ENCODE measurements at places on chromosomes 4 and X.

DNA sequence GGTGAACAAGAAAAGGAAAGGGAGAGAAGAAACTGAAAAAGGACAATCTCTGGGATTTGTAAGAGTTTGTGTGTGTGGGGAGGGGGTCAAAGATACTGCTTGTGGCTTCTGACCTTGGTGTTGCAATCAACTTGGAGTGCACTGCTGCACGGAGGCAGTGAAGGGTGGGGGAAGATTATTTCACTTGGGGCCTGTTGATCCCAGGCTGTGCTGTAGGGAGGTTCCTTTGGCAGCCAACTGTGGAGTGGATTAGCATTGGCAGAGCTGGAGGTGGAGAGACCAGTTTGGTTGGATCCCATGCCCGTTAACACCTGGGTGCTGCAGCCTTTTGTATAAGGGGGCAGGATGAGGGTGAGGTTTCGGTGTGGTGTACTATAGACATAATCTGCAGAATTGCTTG lies 38.2 kb downstream of the AFF1 start:
- peak; percentile 47 for DNase-seq

DNA sequence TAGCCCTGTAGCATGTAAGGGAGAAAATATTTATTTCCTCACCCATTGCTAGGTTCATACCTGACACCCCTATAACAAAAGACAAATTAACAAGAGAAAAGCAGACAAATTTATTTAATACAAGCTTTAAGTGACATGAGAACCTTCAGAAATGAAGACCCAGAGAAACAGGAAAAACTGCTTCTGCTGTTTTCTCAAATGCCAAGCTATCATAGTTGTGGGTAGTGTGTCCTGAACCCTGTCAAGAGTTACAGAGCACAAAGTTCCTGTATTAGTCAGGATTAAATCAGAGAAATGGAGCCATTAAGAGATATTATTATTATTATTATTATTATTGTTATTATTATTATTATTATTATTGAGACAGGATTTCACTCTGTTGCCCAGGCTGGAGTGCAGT lies 17.5 kb downstream of the CCDC160 start:
- DNase-seq: peak; percentile 57

- DNase-seq: no peak
These were observed 6.9 kb upstream of the NSD2 start for GRCh38 chr4:1864076-1865008.

DNA sequence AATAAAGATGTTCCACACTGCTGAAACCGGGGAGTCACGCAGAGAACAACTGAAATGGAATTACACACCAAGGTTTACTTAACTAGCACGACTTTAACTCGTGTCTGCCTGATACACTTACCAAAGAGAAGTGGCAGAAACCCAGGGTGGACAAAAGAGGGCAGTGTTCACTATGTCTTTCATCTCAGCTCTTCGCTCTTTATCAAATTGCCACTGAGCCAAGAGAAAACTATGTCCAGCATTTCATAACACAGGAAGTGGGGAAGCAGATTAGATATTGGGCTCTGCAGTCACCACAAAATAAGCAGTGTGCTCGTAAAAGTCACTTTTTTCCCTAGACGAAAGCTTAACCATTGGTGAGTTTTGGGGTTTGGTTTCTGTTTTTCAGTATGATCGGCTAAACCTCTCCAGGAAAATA lies 155.7 kb downstream of the CHIC2 start:
- DNase-seq: no peak

DNA sequence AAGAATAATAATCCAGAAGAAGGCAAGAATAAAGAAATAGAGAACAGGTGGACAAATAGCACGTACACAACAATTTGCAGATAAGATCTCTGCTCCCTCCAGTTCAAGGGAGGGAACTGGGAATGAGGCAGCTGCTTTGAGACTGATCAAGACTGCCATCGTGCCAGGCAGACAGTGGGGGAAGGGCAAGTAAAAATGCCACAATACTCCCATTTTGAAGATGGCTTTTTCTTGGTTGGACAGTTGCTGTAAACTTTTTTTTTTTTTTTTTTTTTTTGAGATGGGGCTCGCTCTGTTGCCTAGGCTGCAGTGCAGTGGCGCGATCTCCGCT lies 17.2 kb downstream of the USP11 start:
- no peak for DNase-seq

DNA sequence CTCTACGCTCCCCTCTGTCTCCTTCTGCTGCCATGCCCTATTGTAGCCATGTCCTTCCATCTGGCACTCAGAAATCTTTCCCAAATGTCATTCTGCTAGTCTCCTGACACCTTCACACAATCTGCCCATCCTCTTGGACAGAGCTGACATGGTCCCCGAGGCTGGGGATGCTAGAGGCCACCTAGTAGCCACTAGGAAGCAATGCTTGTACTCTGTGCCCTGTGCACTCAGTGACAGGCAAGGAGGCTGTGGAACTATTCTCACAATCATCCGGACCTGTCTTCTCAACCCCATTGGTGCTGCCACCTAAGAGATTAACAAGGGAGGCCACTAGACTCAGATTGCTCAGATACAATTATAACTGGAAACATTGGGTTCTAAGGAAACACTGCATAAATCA lies 112.6 kb upstream of the TMEM164 start:
- DNase-seq: no peak

DNA sequence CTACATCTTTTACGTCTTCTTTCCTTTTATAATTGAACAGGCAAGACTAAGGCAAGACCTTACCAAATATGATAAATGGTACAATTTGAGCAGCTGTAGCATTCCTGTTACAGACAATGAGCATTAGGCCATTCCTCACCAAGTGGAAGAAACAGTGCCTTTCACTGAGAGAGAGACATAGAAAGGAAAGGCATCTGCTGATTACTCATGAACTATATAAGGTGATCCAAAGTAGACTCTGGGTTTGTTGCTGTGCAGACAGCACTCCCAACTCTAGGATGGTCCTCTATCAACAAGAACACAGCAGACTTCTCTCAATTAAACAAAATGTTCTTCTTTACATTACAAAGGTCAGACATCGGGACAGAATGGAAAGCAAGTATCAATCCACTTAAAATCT lies 91.9 kb downstream of the FAM13A start:
- no peak for DNase-seq

DNA sequence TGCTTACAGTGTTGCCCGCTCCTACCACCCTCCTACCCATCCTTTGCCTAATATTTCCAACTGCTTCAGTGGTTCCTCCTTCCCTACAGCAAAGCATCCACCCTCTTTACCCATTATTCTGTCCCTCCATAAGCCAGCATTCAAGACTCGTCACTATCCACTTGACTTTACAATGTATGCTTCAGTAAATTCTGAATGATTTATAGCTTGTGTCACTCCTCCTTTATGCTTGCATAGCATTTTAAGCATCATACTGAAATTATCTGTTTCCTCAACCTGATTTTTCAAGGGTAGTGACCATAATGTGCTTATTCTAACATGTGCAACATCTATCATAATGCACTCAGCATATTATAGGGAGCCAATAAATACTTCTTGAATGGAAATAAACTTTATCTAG lies 365.5 kb downstream of the RAB28 start:
- no peak for DNase-seq

GRCh38 chr4:184755278-184755677 lies 21.4 kb upstream of the CENPU start:
- DNase-seq: no peak

- DNase-seq: no peak
These were observed 56.4 kb upstream of the XIAP start for GRCh38 chrX:123803331-123803983.

DNA sequence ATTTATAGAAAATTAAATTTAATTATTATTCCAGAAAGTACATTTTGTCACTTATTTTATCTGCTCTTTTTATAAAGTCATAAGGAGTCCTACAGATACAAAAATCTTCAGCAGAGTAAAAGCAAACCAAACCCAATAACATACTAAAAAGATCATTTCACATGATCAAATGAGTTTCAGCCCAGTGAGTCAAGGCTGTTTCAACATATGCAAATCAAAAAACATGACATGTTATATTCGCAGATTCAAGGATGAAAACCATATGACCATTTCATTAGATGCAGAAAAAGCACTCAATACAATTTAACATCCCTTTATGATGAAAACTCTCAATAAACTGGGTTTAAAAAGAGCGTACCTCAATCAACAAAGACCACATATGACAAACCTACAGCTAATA lies 214.3 kb downstream of the FAT4 start:
- DNase-seq: no peak

DNA sequence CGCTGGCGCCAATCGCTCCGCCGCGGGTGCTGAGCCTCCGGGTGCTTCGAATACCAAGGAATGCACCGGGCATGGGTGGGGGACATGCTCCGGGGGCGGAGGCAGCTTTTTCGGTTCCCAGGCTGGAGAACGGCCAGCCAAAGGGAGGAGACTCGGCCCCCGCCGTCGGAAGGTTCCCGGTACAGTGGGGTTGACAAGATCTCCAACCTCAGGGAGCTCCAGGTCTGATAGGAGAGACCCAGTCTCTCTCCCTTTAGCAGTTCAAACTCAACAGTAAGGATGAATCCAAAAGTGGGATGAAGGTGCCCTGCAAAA lies 29.1 kb upstream of the BCORL1 start:
- no peak for DNase-seq

- DNase-seq: no peak
These were observed 173.8 kb upstream of the RAI2 start for GRCh38 chrX:18034945-18035344.

DNA sequence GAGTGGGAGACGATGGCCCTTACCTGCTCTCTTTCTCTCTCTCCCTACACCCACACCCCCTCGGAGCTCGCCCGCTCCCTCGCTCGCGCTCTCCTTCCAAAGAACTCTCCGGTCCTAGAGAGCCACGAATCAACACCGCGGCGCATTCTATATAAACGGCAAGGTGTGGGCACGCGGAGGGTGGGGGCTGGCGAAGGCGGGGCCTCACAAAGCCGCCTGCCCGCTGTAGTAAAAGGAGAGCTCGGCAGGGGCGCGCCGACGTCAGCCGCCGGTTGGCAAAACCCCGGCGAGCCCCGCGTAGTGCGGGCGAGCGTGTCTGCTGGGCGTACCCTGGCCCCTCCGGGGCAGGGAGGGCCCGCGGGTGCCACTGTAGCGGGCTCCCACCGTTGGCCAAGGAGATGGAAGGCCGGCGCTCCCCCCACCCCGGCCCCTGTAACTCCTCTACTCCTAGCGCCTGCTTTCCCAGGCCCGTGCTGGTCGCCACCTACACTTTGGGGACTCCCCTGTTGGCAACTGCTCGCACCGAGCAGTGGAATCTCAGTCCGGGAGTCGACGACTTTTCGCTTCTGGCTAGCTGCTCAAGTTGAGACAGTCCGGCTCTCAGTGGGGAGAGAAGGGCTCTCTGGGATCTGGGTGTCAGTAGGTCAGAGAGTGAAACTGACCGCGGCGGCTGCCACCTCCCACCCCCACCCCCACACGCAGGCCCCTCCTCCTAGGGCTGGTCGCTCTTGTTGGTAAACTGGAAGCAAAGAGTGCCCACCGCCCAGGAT lies 325.5 kb upstream of the F9 start:
- DNase-seq: peak; percentile 35

GRCh38 chr4:165398570-165398969 lies 19.8 kb downstream of the CPE start:
- no peak for DNase-seq

- no peak for DNase-seq
These were observed 22.4 kb downstream of the GRXCR1 start for GRCh38 chr4:42914937-42915336.

DNA sequence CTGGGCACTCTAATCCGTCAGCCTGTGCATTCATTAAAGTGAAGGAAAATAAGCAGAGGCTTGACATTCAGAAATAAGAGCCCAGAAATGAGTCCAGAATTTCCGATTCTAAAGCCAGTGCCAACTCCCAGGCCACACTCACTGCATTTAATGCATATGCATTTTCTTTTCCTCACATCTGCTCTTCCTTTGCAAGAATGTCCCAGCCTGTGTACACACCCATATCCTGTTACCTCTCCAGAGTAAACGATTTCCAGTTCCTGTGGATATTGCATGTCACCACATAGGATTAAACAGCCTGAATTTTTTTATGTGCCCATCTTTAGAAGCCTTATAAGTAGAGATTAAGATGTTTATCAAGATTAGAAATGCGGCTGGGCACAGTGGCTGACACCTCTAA lies 27.5 kb downstream of the ARX start:
- no peak for DNase-seq

DNA sequence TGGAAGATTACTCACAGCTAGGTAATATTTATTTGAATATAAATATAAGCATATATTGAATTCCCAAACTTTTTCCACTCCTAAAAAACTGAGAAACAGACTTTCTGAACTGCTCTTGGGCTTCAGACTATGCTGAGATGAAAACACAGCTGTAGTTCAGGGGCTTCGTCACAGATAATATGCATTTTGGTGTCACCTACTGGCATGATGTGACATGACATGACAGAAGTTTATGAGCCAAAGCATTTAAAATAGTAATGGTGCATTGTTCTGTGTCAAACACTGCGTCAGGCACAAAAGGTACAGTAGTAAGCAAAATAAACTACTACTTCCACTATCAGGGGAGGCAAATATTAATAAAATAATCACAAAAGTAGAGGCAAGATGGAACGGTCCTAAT lies 171.3 kb downstream of the BTC start:
- peak; percentile 2 for DNase-seq

- DNase-seq: no peak
These were observed 169.7 kb downstream of the PDHA2 start for GRCh38 chr4:96009427-96010119.

- no peak for DNase-seq
These were observed 570.7 kb downstream of the BCOR start for GRCh38 chrX:39527025-39527424.

DNA sequence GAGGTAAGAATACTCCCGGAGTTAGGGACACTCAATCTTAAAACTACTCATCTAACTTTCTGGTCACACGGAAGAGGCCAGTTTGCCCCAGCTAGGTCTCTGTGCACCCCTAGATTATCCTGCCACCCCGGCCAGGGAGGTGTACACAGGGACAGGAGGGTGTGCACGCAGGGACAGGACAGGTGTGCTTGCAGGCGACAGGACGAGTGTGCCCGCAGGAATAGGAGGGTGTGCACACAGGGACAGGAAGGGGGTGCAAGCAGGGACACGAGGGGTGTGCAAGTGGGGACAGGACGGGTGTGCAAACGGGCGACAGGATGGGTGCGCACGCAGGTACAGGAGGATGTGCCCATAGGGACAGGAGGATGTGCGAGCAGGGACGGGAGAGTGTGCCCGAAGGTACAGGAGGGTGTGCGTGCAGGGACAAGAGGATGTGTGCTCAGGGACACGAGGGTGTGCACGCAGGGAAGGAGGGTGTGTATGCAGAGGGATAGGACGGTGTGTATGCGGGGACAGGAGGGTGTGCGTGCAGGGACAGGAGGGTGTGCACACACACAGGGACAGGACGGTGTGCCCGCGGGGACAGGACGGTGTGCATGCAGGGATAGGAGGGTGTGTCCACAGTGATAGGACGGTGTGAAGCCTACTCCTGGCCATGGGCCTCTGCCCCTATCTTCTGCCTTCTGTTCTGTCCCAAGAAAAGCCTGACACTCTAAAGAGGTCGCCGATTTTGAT lies 4.1 kb downstream of the TMEM271 start:
- no peak for DNase-seq

GRCh38 chr4:73892966-73893365 lies 23.8 kb downstream of the CXCL1 start:
- no peak for DNase-seq

- no peak for DNase-seq
These were observed 78.9 kb downstream of the NDST3 start for GRCh38 chr4:118113220-118113619.

GRCh38 chrX:48511560-48511959 lies 2.8 kb downstream of the PORCN start:
- DNase-seq: peak; percentile 31

- no peak for DNase-seq
These were observed 5.2 kb upstream of the BMP15 start for GRCh38 chrX:50905334-50905733.

Measured in T47D (cell line).